ENCODE measurements at places on chromosomes 12 and 14.

DNA sequence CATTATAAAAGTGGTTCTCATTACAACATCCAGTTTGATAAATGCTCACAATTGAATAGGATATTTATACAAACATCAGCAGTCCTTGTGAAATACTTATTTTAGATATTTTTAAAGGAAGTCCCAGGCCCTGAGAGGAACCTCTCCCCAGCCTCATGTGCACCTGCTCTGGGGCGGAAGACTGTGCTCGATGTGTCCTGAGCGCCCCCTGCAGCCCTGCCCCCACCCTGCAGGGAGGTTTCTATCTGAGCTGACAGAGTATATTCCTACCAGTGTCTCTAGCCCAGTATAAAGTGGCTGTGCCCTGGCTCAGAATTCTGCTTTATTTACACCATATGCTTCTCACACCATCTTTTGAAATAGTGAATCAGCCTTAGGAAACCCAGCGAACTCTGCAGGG, 1349.1 kb downstream of the TMEM121 start:
- no peak for DNase-seq

DNA sequence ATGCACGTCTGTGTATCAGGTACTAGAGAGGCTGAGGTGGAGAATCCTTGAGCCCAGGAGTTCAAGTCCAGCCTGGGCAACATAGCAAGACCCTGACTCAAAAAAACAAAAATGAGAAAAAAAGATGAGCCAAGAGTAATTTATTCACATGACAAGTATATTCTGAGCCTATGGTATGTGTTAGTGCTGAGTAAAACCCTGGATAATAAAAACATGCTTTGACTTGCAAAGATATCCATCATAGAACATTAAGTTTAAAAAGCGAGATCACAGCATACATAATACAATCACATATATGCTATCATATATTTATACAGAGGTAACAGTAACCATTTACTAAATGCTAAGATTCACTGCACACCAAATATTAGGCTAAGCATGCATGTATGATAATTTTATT, 23.9 kb upstream of the SLC10A1 start:
- DNase-seq = no peak

DNA sequence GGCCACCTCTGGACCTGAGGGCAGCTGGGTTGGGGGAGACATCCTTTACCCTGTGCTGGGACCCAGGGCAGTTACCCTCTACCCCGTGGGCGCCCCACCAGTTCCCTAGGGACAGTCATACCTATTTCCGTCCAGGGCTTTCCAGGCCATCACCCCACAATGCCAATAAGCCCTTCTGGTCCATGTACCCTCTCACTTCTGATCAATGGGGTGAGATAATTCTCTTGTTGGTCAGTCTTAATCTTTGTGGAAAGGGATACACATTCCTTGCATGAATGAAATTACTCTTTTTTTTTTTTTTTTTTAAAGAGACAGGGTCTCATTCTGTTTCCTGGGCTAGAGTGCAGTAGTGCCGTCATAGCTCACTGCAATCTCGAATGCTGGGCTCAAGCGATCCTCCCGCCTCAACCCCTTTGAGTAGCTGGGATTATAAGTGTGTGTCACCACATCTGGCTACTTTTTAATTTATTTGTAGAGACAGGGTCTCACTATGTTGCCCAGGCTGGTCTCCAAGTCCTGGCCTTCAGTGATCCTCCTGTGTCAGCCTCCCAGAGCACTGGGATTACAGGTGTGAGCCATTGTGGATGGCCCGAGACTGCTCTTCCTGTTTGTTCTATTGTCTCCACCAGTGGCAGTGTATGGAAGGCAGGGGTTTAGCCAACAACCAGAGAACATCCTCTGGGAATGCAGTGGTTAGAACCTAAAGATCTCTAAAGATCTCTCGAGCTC, 46.3 kb upstream of the STON2 start:
- no peak for DNase-seq

GRCh38 chr14:50559990-50560930, at the start of gene ATL1:
ATL1 (plus strand) TSS chr14:50560145; CDS start chr14:50560266, 121 bp downstream.
- peak; percentile 59 for DNase-seq

DNA sequence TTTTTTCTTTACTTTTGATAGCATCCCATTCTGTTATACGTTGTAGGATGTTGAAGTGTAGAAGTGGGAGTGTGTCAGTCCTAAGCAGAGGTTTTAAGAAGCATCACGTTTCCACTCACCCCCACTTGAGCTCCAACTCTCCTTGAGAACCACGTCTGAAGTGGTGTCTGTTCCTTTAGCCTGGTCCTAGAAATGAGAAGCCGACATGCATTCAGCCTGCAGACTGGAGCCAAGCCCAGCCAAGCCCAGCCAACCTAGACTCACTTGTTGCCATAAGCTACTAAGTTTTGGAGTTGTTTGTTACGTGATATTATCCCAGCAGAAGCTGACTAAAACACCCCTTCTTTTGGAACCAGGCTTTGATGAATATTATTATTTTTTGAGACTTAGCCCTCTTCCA, 4.4 kb upstream of the ELK3 start:
- DNase-seq = no peak

DNA sequence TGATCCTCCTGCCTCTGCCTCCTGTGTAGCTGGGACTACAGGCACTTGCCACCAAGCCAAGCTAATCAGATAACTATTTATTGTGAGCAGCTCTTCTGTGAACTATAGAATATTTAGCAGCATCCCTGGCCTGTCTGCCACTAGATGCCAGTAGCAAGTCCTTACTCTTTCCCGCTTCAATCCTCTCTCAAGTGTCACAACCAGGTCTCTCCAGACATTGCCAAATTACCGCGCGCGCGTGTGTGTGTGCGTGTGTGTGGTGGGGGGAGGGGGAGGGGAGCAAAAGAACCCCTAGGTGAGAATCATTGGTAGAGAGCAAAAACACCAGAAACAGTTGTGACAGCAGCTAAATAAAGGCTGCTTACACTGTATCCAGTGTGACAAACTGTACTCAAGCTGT, 49.9 kb downstream of the PPP2R5E start:
- no peak for DNase-seq

- DNase-seq = no peak
These were observed 1.5 kb downstream of the PRR4 start for GRCh38 chr12:10847744-10848143.

- no peak for DNase-seq
These were observed 367.1 kb upstream of the MGAT4C start for GRCh38 chr12:86623267-86623666.

DNA sequence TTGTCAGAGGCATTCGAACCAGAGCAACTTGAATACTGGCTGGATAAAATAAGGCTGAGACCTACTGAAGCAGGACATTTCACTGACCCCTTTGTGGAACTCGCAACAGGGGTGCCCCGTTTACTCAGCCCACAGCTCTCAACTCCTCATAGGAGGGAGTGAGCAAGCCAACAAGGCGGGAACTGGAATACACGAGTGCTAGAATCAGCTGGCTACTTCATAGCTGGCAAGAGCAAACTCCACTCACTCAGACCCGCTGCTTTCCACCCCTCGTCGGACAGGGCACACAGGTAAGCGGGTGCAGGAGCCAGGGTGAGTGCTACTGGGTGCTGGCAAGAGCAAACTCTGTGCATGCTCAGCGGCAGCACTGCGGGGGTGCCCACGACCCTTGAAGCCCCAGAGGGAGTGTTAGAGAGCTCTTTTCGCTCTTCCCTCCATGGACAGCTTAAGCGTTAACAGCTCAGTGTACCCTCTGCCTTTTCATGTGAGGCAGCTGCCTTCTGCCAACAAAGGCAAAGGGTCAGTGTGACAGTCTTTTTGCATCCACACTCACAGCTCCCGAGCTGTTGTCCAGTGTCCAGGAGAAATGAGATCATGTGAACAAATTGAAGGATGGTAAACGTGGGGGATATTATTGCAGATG, 15.7 kb downstream of the CAPZA3 start:
- DNase-seq = no peak

- DNase-seq = no peak
These were observed 3.2 kb downstream of the PABPN1 start for GRCh38 chr14:23324455-23324846.

- no peak for DNase-seq
These were observed 11.8 kb upstream of the TUBA1C start for GRCh38 chr12:49253033-49253623.

DNA sequence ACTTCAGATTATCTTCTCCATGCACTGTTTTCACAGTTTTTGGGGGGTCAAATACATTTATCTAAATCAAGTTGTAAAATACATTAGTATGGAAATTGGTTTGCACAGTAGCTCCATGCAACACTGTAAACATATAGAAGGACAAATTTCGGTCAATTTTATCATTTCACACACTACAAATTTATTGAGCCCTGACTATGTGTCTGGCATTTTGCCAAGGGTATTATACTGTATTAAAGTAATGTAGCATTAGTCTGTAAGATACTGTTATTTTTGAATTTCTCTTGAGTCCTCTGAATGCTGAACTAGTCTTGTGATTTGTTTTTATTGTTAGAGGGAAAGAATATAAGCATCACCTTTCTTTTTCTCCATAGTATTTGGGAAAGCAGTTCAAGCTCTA, 1.3 kb downstream of the RAD9B start:
- DNase-seq = no peak

- no peak for DNase-seq
These were observed 10.2 kb upstream of the NFE2 start for GRCh38 chr12:54311051-54311450.

- DNase-seq = no peak
These were observed 18.3 kb upstream of the PDE3A start for GRCh38 chr12:20350026-20350425.

GRCh38 chr12:122148657-122149056, 25.4 kb downstream of the IL31 start:
- DNase-seq = no peak

DNA sequence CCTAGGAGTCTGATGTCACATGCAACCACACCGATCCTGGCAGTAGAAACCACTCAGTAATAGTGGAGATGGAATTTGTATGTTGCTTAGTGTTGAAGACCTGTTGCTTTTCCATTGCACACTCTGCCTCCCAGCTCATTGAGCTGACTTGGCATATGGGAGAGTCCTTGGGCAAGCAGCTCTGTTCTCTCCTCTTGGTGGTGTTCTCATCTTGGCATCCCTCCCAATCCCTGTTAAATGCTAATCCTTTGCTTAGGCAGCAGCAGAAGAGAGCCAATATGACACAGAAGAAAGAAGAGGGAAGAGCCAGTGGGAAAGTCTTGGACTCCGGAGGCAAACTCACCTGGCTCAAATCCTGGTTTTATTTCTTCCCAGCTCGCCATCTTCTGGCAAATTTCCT, 178.0 kb upstream of the CAND1 start:
- DNase-seq = peak; percentile 89

DNA sequence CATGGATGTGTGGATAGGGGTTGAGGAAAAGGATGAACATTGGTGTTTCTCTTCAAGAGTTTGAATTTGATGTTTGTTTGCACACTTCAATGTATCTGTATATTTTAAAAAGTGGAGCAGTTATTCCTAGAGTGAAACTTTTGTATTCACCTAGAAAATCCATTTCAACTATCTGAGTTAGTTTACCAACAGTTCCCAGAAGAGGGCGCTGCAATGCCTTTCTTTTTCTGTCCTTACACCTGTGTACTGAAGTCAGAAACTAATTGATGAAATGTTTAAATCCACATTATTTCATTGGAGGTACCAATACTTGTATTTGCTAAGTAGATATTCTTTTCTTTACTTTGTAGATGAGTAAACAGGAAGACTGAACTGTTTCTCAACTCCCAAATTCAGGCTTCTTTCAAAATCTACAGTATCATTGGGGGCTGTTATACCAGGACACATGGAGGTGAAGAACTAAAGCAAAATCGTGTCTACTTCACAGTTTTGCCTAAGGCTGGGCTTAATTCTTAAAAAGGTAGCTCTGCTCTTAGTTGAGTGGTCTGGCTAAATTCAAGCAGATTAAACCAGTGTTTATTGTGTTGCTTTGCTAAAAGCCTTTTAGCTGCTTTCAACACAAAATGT, 26.6 kb upstream of the KLRB1 start:
- DNase-seq = no peak

DNA sequence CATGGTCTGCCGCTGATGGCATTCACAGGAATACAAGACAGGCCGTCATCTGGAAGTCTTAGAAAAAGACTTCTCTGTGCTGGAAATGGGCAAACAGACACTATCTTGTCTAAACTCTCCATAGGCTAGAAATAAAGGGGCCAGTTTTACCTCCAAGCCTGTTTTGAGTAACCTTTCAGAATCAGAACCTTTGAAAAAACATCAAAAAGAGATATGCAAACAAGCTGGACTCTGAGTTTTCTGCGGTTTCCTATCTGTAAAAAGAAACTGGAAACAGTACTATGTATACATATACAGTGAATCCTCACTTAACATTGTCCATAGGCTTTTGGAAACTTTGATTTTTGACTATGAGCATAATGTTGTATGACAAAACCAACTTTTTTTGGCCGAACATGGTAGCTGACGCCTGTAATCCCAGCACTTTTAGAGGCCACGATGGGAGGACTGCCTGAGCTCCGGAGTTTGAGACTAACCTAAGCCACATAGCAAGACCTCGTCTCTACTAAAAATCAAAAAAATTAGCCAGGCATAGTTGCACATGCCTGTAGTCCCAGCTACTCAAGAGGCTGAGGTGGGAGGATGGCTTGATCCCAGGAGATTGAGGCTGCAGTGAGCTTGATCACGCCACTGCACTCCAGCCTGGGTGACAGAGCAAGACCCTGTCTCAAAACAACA, 92.9 kb upstream of the MAX start:
- no peak for DNase-seq

GRCh38 chr14:92489394-92490238, 24.0 kb upstream of the RIN3 start:
- DNase-seq = no peak

- no peak for DNase-seq
These were observed 1724.1 kb upstream of the SEL1L start for GRCh38 chr14:83257466-83258439.

- no peak for DNase-seq
These were observed 8.9 kb upstream of the FAIM2 start for GRCh38 chr12:49912345-49913255.

DNA sequence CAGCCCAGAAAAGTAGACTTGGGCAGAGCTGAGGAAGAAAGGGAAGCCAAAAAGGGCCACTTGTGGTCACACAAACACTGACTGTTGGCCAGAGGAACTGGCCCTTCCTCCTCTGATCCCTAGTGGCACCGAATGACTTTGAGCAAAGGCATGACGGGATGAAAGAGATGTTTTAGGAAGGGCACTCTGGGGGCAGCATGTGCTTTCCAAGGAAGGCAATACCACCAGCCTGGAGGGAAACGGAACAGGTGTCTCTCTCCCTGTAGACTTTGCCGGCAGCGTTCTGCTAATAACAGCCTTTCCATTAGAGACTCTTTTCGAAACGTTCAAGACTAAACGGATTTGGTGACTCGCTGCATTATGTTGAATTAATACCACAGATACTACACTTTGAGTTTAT, 12.3 kb upstream of the FBXO21 start:
- DNase-seq = no peak

DNA sequence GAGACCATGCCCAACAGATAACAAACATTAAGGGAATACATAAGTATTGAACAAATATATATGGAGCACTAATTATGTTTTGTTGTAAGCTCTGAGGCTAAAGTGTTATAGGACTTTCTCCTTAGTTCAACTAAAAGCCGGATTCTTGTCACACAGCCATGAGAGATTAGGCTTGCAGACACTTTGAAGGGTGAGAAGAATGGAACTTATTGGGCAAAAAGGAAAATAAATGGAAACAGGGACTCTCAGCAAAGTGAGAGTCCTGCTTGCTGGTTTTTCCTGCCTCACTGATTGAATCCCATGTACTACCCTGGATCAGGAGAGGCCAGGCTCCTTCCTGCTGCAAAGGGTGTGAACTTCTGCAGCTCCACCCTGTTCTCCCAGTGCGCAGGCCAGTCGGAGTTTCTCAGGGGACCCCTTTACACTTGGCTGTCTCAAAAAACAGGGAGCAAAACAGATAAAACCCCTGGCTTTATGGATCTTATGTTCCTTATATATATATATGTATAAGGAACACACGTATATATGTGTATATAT, 77.1 kb upstream of the FUT8 start:
- DNase-seq = no peak

- DNase-seq = peak; percentile 50
These were observed 36.7 kb upstream of the RESF1 start for GRCh38 chr12:31922341-31923062.
